NCI-H1436 (cell line): ENCODE measurements at places on chromosomes 7 and 10.

GRCh38 chr10:114042895-114043531, 653 bp upstream of the ADRB1 start:
- no peak for DNase-seq

GRCh38 chr10:19250546-19250945, 201.9 kb downstream of the MALRD1 start:
- no peak for DNase-seq

DNA sequence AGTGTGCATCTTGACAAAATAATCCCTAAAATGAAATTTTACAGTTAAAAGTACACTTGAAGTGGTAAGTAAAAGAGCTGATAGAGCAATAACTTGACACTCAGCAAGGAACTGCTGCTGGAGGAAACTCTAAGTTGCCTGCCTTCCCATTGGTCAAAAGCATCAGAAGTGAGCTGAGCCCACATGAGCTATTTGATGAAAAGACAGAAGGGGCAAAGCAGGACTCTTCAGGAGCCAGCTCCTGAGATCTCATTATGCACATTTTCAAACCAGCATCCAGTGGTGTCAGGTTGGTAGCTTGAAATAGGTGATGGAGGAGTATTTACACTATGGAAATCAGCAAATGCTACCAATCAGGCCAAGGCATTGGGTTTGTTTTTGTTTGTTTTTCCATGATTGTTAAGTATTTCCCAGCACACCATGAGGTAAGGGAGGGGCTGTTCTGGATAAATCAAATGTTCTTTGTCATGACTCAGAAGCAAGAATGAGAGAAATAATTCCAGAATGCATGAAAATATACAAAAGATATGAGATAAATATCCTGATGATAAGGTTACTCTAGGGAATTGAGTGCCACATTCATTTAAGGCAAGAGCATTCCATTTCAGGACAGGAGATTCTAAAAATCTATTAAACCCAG, 316.6 kb downstream of the SNX13 start:
- DNase-seq, result no peak

DNA sequence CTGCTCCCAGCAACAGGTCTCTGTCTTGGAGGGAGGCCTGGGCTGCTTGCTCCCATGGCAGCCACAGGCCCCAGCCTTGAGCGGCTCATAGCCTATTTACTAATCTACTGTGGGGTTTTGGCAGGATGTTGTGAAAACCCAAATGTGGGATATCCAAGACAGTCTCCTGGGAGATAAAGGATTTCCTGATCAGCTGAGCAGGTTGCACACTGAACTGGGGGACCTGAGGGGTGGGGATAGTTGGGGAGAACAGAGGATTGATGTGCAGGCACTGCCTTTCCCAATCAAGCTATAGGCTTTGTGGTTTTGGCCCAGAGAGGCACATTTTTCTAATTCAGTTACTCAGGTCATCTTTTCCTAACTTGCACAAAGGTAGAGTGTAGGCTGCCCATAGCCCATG, 92.6 kb downstream of the SH2D4B start:
- no peak for DNase-seq

- no peak for DNase-seq
Observed at GRCh38 chr7:128099204-128099671, 68.0 kb upstream of the LRRC4 start.

DNA sequence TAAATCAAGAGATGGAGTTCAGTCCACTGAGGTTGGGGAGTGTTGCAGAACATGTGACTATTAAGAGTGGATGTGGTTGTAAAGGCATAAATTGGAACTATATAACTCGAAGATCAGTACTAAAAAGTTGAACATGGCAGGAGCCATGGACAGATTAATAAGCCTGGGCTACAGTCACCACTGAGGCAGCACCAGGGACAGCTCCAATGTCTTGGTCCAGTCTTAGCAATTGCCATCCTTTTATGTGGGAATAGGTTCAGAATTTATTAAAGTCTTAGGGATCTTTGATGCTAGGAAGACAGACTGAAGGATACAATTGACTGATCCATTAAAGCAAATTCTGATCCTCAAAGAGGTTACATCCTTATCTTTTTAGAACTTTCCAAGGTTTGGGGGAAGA, 156.6 kb downstream of the ADRA2A start:
- no peak for DNase-seq

GRCh38 chr10:74586088-74586585, 240.3 kb upstream of the KAT6B start:
- DNase-seq, result no peak
